SIG-M5 (cell line): ENCODE measurements at places on chromosomes 4 and X.

DNA sequence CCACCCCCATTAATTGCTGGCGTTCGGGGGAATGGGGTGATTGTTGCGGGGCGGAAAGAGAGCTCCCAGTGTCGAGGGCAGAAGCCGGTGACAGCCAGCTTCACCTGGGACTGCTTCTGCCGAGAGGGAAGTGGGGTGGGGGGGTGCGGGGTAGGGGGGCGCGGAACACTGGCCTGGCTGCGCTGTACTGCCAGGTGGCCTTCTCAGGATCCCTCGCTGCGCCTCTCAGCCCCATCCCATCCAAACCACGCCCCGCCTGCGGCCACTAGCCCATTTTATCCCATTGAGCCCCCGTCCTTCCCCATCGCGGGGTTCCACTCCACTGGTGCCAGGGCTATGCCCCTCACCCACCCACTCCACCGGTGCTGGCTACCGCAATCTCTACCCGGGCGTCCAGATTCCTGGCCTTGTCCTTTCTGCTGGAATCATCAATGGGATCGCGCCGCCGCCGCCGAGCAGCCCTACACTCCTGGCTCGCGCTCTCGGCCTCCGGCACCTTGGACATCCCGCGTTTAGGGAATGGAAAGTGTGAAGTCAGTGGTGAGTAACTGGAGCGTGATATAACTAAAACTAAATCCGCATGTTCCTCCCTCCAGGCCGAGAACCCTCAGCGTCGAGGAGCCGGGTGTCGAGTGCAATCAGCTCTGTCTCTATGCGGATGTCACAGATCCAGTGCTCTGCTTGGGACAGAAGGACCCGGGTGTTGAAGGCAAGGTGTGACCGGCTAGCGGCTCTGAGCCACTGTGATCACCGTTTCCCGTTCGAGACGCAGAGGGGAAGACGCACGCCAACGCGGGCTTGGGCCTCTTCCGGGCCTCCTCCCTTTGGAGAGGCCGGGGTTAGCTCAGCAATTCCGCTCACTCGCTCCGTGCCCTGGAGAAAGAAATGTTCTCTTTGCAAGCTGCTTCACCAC lies 20.5 kb downstream of the NKX3-2 start:
- DNase-seq = no peak

GRCh38 chrX:108447303-108447702 lies 7.7 kb downstream of the COL4A5 start:
- DNase-seq = no peak

GRCh38 chrX:31329298-31329697 lies 257.5 kb upstream of the FTHL17 start:
- DNase-seq = no peak

DNA sequence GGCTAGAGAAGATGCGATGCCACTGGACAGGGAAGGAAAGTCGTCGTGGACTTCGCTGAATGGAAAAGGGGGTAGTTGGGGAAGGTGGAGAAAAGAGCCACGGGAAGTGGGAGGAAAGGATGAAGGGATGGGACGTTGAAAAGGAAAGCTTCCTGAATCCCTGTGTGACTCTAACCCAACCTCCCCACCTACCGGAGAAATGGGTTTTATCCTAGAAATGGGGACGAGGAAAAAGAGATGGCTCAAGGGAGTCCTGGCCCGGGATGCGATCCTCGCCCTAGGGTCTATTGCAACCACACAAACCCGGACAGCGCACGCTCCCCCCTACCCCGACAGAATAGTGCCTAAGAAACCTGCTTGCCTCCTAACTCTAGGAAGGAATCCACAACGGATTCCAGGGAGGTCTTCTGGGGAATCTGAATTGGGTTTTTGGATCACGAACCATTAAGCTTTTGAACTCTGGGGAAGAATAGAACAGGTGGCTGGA lies 738 bp upstream of the TSPAN5 start:
- no peak for DNase-seq

DNA sequence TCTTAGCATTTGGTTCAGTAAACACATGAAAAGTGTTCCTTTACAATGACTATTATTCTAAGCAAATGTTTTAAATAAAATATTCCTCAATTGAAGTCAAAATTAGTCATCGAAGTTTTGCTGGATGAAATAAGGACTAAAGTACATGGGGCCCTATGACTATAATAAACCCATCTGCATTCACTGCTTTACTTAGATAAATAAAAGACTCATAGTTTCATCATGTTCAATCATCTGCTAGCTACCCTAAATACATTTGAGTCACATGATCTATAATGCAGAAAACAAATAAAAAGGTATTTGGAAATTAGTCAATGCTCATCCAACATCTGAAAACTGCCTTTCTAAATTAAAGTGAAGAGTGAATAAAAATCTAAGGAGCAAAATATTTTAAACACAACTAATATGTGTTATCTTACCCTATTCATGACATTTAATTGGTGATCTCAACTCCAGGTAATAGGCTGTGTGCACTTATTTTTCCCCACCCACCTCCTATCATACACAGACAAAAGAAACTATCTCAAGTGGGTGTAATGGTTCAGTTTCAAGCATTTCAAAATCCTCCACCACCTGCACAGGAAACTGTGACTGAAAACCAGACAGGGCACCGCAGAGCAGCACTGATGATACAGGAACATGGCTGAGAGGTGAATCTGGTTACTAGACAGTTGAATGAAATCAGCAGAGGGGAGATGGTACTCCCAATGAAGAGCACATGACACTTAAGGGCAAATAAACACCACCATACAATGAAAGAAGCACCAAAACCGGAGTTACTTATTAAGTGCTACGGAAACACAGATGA lies 78.6 kb downstream of the CAMK2D start:
- no peak for DNase-seq

GRCh38 chrX:97498093-97498492 lies 614.4 kb downstream of the RPA4 start:
- DNase-seq = no peak

- no peak for DNase-seq
These were observed 4.8 kb downstream of the AVPR2 start for GRCh38 chrX:153909024-153909979.

- no peak for DNase-seq
These were observed 25.9 kb upstream of the SPON2 start for GRCh38 chr4:1198098-1198844.

- no peak for DNase-seq
These were observed 36.0 kb downstream of the AWAT2 start for GRCh38 chrX:70013466-70014381.
